Activated CD4-positive, alpha-beta T cell treated with anti-CD3 and anti-CD28 coated beads, Interleukin-2, amount 50 U/mL, for 24 hours (primary cell): ENCODE measurements at places on chromosomes 4 and X.
A peak's percentile ranks its signal among the peaks of the same experiment; 100 is the strongest.

- DNase-seq = no peak
Observed at GRCh38 chr4:182103614-182104319, 139.4 kb upstream of the TENM3 start.

DNA sequence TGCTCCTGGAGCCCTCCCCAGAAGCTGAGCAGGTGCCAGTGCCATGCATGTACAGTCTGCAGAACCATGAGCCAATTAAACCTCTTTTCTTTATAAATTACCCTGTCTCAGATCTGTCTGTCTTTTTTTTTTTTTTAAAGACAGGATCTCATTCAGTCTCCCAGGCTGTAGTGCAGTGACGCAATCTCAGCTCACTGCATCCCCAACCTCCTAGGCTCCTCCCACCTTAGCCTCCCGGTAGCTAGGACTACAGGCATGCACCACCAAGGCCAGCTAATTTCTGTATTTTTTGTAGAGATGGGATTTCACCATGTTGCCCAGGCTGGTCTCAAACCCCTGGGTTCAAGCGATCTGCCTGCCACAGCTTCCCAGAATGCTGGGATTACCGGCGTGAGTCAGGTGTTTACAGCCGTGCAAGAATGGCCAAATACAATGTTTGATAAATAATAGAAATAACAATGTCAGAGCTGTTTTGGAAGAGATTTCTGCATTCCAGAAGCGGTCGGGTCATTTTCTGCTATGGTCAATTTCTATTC, 68.8 kb downstream of the SLC2A9 start:
- no peak for DNase-seq

DNA sequence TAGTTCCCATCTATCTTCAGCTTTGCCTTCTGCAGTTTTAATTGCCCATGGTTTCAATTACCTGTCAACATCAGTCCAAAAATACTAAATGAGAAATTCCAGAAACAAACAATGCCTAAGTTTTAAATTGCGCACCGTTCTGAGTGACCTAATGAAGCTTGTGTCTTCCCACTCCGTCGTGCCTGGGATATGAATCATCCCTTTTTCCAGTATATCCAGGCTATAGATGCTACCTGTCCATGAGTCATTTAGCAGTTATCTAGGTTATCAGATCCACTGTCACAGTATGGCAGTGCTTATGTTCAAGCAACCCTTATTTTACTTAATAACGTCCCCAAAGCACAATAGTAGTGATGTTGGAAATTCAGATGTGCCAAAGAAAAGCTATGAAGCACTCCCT, 363.6 kb upstream of the FAM241A start:
- DNase-seq = no peak

GRCh38 chr4:1240721-1241465, 8.0 kb downstream of the CTBP1 start:
- DNase-seq = no peak

- no peak for DNase-seq
Observed at GRCh38 chrX:13864264-13864663, 47.4 kb upstream of the GPM6B start.

- DNase-seq = no peak
Observed at GRCh38 chrX:53639257-53639656, 47.3 kb downstream of the HUWE1 start.

- DNase-seq = no peak
Observed at GRCh38 chr4:87499403-87500091, 29.6 kb downstream of the SPARCL1 start.

- DNase-seq = no peak
Observed at GRCh38 chrX:115112411-115112810, 76.8 kb upstream of the RBMXL3 start.

DNA sequence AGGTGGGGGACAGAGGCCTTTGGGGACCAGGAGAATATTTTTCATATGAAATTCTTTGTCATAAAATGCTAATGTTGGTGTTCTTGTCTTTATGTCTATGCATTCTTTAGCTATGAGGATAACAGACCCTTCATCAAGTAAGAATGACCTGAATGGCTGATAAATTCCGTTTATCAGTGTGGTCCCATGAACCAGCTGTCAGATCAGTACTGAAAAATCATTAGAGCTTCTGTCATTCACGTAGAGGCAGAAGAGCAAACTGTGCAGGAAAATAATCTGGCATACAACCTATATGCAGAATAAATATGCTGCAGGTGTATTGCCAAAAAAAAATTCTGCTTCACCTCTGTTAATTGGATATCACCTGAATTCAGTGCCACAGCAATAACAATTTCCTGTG, 828.6 kb downstream of the ADGRL3 start:
- no peak for DNase-seq

- no peak for DNase-seq
Observed at GRCh38 chr4:79442422-79442821, 34.4 kb upstream of the GK2 start.

DNA sequence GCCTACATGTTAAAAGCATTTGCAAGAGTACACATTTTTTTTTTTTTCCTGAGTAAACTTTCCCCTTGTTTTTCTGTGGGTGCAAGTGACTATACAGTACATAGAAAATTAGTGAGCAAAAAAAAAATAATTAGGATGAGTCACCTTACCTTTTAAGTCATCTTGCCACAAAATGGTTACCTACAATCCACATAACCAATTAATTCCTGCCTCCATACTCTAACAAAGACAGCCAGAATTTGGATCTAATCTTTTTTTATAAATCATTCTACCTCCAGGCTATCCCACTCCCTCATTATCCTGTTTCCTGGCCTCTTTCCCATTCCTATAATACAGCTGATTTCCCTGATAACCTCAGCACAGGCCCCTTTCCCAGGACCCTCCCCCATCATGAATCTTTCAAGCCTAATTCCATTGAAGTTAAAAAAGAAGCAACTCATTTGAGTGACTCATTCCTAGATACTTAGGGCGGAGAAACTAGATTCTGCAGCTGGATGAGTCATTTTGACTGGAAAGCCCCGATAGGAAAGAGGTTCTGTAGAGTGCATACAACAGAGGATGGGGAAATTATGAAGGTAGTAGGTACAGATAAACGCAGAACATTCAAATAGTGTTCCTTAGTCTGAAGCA, 128.2 kb downstream of the C4orf51 start:
- peak; percentile 61 for DNase-seq

- DNase-seq = no peak
Observed at GRCh38 chr4:14264437-14264836, 636.9 kb upstream of the BOD1L1 start.

- DNase-seq = no peak
Observed at GRCh38 chr4:139300431-139301112, 733 bp upstream of the NAA15 start.

- DNase-seq = no peak
Observed at GRCh38 chr4:75036046-75036830, 103.3 kb downstream of the PARM1 start.

- peak; percentile 12 for DNase-seq
Observed at GRCh38 chr4:99763635-99764101, 53.0 kb upstream of the DAPP1 start.

DNA sequence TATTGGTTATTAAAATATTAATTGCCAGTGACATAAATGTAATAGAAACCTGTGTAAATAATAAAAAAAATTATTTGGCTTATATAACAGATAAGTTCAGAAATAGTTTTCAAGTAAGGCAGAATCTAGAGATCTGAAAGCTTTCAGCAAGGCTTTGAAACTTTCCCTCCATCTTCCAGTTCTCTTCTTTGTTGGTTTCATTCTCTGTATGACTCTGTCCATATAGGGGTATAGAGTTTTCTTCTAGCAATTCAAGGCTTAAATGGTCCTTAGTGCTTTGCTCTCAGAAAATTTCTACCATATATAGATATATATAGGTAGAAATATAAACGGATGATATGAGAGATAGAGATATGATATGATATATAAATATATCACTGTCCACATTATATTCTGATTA, 160.5 kb upstream of the GABRA2 start:
- no peak for DNase-seq
